AG09309 (cell line): ENCODE measurements at places on chromosomes 5 and 9.

GRCh38 chr5:65395526-65396155 is 86.1 kb downstream of the ADAMTS6 start:
- no peak for DNase-seq

GRCh38 chr9:105295986-105296385 is 51.5 kb downstream of the SLC44A1 start:
- DNase-seq = no peak

DNA sequence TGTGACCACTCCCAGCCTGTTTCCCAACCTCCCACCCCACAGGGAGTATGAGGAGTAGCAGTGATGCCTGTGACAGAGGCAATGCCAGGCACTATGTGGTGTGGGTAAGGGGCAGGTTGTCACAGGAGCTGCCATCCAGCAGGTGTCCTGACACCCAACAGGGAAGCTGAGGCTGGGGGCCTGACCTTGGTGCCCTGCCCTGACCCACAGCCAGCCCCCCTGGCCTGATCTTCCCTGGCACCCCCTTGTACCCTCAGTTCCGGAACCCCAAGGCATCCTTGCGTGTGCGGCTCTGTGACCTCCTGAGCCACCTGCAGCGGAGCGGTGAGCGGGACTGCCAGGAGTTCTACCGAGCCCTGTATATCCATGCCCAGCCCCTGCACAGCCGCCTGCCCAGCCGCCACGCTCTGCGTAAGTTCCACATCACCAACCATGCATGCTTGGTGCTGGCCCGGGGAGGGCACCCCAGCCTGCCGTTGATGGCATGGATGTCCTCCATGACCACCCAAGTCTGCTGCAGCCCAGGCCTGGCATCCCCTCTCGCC is 14.4 kb downstream of the CARD19 start:
- DNase-seq = no peak

DNA sequence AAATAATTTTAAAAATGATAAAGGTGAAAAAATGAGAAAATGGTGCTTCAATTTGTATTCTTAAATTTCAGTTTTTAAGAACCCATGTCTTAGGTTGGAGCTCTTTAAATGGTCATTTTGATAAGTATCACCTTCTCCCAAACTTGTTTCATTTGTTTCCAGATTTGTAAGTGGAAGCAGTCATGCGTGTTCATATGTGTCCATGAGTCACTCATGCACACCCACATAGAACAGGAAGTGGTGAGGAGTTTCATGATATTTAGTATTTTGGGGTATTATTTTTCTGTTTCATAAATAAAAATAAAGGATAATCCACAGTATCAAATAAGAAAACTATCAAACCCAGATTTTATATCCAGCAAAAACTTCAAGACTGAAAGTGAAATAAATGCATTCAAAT is 570.4 kb upstream of the ST8SIA4 start:
- no peak for DNase-seq

DNA sequence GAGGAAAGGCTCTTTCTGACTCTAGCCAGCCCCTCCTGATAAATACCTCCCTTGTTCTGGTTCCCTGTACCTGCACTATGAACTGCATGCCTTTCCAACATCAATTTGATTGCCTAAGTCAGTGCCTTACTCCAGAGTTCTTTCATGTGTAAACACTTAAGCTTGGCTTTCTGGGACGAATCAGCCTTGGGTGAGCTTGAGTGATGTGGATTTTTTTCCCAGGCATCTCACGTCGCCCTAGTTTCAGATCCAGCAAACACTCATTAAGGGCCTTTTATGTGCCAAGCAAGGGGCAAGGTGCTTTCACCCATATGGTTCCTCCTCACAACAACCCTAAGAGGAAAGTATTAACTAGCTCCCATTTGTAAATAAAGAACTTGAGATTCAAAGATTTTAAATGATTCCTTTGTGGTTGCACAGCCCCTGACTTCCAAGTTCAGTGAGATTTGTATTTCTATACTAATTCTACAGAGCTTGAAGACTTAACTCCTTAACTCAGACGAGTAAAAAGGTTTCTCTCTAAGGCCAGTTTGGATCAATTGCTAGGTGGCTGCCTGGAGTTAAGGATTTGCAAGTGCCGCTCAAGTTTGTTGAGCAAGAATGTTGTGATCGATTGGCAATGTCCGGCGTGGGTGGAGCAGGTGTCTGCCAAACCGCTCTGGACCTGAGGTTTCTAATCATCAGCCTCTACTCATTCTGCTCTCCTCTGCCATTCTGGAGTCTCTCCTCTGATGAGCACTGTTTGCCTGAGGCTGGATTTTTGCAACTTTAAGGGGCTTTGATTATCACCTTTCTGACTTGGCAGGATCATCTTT is 20.2 kb upstream of the TJP2 start:
- no peak for DNase-seq

DNA sequence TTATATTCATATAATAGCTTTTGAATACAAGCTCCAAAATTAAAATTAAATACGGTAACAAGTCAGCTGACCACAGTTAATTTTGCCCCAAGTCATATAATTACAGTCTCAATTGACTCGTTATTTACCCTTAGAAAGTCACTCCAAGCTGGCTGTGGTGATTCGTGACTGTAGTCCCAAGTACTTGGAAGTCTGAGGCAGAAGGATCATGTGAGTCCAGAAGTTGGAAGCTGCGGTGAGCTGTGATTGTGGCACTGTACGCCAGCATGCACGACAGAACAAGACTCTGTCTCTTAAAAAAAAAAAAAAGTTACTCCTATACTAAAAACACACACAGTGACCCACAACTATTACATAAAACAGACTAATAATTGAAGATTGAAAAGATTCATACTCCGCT is 31.6 kb upstream of the DTWD2 start:
- no peak for DNase-seq

DNA sequence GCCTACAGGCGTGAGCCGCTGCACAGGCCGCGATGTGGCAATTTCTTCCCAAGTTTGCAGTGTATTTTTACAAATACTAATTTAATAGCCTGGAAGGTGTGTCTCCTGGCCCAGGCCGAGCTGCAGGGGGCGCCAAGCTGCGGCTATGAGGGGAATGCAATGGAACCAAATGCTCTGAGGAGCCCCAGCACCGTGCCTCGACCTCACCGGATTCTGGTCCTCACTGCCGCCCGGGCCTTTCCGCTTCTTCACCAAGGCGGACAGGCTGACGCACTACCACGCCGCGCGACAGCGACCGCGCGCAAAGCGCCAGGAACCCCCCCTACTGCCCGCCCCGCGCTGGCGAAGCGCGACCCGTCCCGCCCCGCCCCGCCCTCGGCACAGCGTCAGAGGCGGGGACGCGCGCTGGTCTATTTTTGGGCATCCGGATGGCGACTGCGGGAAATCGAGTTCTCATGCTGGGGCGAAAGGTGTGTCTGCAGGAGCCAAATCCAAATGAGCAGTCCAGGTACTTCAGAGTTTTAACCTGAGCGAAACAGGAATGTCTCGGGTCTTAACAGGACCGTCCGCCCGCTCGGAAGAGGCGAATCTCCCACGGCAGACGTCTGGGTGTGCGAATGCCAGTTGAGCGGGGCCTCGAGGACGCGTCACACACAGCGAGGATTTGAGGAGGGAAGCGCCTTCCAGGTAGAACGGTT is 31.7 kb upstream of the PRXL2C start:
- DNase-seq = no peak

DNA sequence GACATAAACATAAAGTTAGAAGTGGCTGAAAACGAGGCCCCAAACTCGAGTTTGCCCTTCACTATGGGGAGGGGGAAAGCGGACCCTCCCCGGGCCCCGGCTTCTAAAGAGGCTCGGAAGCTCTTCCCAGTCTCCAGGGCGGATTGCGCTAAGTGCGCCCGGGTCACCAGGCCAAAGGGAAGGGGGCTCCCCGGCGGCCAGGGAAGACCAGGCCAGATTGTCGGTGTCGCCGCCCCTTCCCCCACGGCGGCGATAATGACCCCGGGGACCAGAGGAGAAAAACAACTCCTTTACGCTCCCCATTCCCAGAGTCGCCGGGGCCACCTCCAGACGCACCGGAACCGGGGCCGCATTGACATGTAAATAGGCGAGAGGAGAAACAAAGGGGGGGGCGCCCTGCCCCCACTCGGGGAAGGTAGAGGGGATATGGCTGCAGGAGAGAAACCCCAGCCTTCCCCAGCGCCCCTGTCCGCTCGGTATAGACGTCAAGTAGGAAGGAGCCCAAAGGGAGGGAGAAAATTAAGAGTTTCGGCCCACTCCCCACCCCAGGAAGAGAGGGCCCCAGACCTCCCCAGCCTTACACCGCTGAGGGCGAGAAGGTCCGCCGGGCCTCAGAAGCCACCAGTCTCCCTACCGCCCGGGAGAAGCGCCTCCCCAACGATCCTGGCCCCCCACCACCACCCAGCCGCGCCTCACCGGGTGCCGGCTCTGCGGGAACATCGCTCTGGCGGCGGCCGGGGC is 1.7 kb downstream of the TLE1 start:
- no peak for DNase-seq
